NCI-H524 (cell line): ENCODE measurements at places on chromosomes 7 and 10.

DNA sequence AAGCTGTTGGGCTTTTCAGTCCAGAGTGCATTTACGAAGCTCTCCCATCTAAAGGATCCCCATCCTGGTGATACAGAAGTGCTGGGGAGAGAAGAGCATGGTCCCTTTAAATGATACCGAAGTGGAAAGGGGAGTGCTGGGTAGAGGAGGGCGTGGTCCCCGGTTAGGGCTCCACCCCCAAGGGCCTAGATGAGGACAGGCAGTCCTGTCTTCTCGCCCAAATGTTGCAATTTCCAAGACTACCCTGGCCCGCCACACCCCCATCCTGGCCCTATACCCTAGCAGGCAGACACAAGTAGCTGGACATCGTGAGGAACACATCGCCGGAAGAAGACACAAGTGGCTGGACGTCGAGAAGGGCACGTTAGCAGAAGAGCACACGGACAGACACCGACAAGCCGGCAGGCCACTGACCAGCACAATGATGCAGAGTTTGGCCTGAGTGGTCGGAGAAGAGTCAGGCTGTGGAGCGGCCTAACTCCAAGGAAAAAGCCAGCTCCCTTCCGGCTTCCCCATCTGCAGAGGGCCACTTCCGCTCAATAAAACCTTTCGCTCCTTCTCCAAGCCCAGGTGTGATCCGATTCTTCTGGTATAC, 439.5 kb upstream of the NRP1 start:
- DNase-seq: no peak

DNA sequence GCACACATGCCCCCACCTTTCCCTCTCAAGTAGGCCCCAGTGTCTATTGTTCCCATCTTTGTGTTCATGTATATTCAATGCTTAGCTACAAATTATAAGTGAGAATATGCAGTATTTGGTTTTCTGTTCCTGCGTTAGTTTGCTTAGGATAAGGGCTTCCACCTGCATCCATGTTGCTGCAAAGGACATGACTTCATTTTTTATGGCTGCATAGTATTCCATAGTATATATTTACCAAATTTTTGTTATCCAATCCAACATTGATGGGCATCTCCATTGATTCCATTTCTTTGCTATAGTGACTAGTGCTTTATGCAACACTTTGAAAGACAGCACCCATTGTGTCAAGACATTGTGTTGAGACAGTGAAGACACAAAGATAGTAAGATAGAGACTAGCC, 19.0 kb upstream of the ABCB4 start:
- DNase-seq: no peak

GRCh38 chr7:11410656-11411644, 421.0 kb downstream of the THSD7A start:
- DNase-seq: peak; percentile 90

DNA sequence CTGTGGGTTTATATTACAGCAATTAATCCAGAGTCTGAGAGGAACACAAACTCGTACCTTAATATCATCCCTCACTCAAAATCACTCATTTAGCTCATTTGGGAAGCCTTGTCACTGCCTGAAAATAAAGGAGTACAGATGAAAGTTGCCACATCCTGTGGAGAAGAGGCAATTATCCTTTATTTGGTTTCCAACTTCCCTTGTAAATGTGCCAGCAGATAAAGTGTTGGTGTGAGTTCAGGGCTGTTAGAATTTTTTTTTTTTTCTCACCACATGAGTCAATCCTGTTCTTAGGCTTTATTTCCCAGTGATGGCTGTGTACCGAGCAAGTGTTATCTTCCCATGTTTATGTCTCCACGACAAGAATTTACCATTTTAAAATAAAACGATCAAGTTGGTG, 99.0 kb upstream of the SMIM30 start:
- DNase-seq: no peak

GRCh38 chr7:116030651-116031276, at the start of gene TFEC:
TSS of gene TFEC (minus strand) at chr7:116030763. CDS start at chr7:115984441, 46,322 bp downstream.
- no peak for DNase-seq

- DNase-seq: no peak
These were observed 64.1 kb downstream of the ZMIZ1 start for GRCh38 chr10:79132681-79133381.

DNA sequence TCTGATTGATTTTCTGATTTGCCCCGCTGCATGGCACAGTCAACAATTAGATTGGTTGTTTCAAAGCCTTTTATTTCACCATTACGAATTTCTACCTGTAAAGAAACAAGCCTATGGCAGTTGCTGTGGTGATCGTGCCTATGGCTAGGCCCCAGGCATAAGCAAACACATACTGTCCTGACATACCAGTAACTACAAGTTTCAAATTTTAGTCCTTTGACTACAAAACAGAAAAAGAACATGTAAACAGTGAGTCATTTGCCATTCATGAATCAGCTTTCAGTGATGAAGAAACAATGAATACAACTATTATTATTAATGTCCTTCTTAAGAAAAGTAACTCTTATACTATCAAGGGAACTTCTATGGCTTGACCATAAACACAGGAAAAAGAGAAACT, 168.0 kb upstream of the LRRN3 start:
- no peak for DNase-seq

- DNase-seq: no peak
These were observed 84.1 kb downstream of the DOCK4 start for GRCh38 chr7:112122144-112122543.

DNA sequence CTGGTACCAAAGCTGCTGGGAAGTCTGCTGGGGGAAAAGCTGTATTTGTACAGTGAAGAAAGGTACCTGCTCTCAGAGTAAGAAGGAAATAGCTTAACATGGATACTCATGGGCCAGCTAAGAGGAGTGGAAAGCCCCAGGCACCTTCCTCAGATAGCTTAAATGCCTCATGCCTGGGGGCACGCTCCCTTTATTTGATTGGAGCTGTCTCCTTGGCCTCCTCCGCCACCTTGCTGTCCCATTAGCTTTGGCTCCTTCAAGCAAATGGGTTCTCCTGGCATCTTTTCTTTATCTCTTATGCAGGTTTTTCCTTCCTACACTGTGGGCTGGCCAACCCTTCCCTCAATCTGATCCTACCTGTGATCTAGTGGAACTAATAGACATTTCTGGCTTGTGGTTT, 318.5 kb downstream of the SH2D4B start:
- DNase-seq: no peak

DNA sequence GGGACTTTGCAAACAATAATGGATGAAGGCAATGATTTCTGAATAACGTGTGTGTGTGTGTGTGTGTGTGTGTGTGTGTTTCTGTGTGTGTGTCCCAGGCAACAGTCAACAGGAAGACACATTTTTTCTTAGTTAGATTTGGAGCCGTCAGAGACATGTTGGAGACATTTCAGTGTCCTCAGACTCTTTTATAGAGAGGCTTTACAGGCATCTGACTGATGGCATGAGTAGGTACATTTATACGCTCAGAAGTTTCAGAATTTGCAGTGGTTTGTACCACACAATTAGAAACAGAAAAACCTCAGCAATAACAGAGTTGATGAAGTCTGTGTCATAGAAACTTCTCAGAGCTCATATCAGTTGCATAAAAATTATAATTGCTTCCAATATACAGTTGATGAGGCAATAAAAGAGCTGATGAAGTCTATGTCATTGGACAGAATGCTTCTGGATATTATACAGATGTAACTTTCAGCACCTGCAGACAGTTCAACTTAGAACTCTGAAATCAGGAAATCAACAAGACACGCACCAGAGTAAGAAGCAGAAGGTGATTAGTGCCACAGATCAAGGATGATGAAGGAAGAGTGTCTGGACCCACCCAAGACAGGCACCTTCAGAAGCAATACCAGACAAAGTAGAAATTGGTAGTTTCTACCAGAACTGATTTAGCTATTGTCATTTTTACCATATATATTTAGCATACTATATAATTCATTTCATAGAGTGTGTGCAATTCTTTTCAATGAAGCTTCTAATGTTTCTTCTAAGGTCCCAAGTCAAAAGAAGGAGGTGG, 104.5 kb upstream of the LYZL1 start:
- DNase-seq: no peak

- DNase-seq: no peak
These were observed 126.2 kb upstream of the NRP1 start for GRCh38 chr10:33460505-33461294.

DNA sequence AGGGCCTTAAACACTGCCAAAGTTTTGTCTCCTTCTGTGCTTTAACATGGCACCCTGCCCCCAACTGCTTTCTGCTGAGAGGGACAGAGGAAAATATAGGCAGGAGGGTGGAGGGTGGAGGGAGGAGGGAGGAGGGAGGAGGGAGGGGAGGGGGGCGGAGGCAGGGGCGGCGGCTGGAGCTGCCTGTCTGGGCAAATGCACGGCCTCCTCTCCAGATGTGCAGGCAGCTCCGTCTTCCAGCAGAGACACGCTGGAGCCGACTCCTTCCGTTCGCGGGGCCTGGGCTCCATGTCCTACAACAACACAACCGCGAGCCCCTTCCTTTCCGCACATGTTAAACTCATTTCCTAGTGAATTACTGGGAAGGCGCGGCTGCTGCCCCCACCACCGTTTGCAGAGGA, 14.2 kb downstream of the EBF3 start:
- DNase-seq: no peak

GRCh38 chr10:13340068-13340467, 8.0 kb downstream of the SEPHS1 start:
- DNase-seq: no peak

DNA sequence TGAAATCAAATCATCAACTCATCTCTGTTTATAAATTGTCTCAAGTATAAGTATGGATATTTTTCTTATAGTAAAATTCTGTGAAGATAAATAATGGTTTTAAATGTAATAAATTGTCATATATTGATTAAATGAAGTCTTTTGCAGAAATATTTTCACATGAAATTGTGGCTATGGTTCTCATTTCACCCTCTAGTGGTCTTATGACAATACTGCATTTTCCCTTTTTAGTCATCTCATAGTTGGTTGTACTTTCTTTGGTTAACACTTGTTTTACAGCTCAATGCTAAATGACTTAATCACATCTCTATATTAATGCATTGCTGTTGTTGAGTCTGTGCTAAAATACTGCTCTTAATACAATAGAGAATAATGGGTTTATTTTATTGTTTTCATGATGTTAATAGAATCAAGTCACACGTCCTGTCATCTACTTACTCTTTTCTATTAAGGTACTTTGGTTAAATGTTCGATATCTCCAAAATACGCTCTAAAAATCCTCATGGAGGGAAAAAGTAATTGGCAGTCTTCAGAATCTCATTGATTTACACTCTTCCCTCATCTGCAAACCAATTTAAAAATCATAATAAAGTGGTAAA, 38.0 kb upstream of the CACNA2D1 start:
- DNase-seq: peak; percentile 28

DNA sequence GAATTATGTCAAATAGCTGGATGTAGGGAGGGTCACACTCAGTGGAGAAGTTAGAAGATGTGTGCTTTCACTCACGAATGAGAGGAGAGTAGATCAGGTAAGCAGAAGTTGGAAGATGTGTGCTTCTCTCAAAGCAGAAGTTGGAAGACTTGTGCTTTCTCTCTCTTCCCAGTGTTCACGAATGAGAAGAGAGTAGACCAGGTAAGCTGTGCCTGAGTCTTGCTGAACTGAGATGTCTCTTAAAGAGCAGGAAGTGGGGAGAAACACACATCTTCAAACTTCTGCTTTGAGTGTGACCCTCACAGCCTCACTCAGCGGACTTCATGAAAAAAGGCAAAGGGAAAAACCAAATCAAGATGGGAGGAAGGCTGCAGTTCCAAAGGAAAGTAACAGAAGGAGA, 7.0 kb upstream of the TMEM243 start:
- no peak for DNase-seq

DNA sequence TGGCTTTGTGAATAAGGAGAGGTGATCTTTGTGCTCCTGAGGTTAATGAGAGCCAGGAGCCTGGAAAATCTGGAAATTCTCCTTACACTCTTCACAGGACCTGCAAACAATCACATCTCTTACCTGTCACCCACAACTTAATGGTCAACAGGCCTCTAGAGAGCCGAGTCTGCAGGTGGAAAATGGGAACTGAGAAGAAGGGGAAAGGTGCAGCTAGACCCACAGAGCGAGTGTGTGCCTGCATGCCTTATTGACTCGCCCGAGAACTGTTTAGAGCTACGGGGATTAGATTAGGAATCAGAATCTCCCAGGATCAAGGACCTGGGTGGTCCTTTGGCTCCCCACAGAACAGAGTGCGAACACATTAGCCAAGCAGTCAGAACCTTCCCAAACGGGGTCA, 329.6 kb downstream of the PTEN start:
- no peak for DNase-seq

GRCh38 chr7:28298870-28299518, 113.3 kb upstream of the CREB5 start:
- peak; percentile 66 for DNase-seq

GRCh38 chr10:112565434-112566053, 118.5 kb downstream of the VTI1A start:
- DNase-seq: peak; percentile 3

DNA sequence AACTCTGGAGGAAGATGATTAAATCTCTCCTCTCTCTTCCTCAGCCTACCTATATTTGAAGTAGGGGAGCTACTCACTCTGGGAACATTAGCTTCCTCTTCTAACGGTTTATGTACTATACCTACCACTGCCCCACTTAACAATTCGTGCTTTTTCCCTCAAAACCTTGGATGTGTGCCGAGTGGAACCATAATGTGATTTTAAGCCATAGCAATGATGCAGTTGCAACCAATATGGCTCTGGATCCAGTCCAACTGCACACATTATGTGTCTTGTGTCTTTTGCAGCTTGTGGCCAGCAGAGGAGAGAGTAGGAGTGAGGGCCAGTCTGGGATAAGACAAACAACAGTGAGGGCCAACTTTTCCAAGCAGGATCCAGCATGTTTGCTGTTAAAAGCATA, 170.7 kb downstream of the GATA3 start:
- no peak for DNase-seq

DNA sequence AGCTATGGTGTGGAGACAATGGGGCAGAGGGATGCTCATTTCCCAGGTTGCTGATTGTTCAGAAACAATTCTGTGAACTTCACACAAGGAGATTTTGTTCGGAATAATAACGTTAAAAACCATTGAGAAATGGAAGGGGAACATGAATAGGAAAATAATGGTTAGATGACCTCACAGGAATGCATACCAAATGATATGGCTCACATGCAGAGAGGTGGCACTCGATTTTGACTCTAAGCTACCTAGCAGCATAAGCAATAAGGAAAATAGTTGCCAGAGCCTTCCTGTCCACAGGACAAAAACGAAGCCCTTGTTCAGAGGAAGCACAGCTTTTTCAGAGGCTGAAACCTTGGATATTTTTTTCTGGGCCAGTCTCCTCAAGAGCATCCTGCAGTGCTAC, 293.1 kb downstream of the ZEB1 start:
- no peak for DNase-seq
